ENCODE measurements at places on chromosomes 5 and 9.

GRCh38 chr5:15794052-15794985 is 294.3 kb downstream of the FBXL7 start:
- DNase-seq = peak; percentile 28

DNA sequence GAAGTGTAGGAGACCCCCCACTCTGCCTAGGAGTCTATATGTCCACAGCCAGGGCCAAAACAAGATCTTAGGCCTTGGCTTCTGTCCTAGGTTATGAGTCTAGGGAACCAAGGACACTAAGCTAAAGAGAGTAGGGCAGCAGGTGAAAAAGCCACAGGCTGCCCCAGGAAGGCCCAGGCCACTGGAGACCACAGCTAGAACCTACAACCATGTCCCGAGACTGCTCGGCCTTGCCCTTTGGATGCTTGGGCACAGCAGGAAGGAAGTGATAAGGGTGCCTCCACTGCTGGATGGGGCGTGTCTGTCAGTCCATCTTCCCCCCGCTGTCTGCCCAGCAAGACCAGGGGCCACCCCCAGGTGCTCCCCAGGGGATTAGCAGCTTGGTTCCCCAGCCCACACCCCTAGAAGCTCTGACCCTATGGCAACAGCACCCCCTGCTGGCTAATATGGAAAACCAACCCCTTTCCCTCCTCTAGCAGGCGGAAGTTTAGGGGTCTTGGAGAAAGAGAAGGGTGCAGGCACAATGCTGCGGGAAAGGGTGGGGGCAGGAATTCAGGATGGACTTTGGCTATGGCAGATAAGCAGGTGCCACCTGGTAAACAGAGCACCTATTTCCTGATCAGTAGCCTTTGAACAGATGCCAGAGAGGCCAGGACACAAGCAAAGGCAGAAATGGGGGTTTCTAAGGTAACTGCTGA is 10.5 kb upstream of the IRF1 start:
- peak; percentile 73 for DNase-seq

DNA sequence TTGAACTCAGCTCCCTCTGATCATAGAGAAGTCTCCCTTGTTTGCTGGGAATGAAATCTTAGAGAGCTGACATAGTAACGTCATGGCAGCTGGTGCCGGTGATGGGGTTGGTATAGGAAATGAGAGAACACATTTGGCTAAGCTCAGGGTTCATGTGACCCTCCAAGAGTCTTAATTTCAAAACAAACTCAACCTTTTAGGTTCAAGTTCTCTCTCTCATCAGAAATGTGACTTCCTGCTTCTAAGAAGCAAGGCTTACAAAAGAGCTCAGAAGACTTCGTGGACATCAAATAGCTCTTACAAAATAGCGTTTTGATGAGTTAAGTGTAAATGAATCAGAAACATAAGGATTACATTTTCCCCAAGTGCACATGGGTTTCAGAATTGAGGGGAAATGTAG is 97.3 kb downstream of the PAPPA start:
- DNase-seq = no peak

DNA sequence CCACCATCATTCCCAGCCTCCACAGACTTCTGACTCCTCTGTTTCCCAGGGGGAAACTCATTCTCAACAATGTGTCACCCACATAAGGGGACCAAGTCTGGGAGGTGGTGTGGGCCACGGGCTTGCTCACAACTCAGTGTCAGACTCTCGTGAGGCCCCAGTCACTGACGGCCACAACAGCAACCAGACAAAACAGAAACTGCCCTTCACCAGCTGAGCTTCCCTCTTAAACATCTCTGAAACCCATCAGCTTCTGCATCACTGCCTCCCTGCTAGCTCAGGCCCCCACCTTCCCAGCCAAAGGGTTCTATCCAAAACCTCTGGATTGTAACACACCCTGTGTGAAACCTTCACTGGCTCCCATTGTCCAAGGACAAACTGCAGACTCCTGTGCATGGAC is 273.4 kb downstream of the CDK5RAP2 start:
- DNase-seq = no peak

DNA sequence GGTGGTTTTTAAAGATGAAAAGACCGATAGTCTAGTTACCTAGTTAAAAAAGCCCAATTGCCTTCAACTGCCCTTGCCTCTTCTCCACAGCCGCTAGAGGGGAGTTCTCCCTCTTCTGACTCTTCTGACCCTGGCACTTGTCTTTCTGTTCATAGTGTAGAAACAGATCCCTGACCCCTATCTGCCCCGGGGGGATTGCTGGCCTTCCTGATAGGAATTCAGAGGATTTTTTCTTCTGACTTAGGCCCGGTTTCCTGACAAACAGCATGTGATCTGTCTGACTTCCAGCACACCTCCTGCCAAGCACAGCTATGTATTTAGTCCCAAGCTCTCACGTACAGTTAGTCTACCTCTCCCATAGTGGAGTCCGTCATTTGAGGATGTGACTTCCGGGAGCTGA is 5.0 kb upstream of the TMEM268 start:
- DNase-seq = no peak

DNA sequence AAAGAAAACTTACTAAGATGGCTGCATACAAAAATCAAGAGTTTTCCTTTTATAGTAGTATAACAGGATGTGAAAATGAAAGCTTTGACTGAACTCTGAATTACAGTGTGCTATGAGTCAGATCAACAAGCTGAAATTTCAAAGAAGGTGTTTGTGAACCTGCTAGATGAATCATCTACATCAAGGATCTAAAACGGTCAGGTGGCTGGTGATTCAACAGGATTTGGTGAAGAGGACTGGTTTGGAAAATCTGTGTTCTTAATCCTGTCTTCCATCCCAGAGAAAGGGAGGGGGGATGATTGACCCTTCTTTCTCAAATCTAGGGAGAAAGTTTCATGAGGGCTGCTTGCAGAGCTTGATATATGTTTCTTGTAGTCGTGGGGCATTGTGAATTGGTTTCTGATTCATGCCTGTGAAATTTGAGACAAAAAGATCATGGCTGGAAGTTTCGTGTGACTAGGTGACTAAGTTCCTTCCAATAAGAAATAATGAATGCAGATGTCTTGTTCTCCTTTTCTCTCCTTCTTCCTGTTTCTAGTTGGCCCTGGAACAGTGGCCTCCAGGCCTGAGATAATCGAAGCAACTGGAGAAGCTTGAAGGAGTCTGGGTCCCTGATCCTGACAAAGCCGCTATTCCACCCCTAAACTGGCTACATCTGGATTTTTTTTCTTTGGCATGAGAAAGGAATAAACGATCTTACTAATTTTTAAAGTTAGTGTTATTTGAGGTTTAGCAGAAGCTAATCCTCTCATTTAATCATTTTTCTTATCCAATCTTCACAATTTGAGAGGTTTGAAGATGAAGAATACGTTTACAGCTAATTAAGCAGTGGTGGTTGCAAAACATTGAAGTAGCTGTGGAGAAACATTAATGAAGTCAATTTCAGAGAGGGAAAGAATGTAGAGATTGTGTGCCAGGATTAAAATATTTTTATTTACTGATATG is 67.2 kb downstream of the MRPS30 start:
- peak; percentile 93 for DNase-seq

DNA sequence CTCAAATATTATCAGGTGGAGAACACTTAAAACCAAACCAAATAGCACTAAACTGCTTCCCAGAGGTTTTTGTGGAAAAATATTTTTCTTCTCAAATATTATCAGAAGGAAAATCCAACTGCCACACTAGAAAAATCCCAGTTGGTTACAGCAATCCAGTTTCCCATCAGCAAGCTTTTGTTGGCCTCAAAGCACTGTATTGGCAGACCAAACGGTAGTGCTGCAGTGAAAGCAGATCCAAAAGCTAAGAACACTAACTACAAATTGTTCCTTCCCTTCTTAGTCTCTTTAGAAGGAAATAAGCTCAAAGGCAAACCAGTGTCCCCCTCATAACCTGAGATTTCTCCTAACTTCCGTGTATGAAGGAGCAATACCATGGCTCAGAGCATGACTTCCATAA is 105.3 kb downstream of the TRIM36 start:
- no peak for DNase-seq

DNA sequence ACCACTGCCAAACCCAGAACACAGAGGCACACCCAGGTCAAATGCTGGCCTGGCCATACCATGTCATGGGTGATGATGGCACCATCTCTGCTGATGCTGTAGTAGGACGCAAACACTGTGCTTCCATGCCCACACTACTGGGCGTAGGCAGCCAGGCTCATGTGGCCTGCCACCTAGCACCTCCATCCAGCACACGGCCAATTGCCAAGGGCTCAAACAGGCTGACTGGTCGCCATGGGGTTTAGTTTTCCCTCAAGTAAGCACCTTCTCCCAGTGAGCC is 39.4 kb downstream of the BICD2 start:
- DNase-seq = no peak

DNA sequence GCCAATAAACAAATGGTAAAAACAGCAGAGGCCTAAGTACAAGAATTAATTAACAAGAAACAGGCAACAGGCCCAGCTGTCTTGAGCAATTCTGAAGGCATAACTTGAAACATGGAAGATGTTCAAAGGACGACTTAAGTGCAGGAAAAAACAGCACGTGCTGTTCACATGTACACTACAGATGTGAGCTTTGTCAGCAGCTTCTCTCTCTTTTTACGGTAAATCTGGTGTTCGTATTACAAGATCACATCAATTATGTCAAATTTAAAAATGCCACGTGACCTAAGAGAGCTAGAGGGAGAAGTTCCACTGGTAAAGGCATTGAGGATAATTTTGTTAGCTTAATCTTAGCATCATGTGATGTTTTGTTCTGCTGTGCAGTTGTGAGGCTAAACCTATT is 281.1 kb downstream of the PSAT1 start:
- no peak for DNase-seq

DNA sequence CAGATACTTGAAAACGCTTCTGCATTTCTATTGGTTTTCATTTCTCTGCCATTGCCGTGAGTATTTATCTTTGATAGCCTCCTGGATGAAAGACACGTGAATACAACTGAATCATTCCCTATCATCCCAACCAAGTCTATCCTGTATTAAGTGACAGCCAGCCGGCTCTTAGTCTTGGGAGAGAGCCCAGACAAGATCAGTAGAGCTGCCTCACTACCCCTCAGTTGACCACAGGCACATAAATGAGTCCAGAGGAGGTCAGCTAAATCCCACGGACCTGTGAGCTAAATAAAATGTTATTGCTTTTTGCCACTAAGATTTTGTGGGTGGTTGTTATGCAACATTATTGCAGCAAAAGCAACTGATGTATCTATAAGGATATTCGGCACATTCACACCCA is 639.0 kb upstream of the ACO1 start:
- no peak for DNase-seq

DNA sequence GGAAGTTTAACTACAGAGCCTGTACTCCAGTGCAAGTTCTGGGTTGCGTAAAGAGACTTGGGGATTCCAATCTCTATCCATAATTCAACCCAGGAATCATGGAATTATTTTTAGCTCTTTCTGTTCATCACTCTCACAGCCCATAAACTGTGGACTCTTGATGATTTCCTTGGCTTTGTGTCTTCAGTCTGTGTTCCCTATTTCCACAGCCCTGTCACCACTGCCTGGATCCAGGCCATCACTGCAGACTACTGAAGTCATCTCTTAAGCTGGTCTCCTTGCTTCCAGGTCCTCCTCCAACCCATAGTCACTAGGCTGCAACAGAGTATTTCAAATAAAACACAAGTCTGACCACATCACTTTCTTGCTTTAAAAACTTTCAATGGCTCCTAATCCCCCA is 211.7 kb downstream of the PLK2 start:
- DNase-seq = no peak

DNA sequence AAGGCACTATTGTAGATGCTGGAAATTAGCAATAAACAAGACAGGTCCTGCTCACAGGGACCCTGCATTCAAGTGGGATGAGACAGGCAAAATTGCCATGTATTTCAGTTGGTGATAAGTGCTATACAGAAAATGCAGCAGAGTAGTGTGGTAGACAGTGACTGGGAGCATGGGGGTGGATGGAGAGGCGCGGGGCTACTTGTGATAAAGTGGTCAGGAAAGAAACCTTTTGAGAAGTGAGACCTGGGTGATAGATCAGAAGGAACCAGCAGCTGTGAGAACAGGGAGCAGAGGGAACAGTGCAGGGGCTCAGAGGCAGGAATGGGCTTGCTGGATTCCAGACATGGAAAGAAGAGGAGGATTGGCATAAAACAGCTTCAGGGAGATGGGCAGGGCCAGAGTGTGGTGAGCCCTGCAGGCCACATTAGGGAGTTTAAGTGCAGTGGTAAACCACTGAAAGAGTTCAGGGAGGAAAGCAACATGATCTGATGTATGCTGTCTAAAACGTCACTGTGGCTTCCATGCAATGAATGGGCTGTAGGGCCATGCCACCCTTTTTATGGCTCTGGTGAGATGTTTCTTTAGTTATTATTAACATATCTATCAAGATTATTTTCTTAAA is 7.3 kb downstream of the CRHBP start:
- peak; percentile 41 for DNase-seq

DNA sequence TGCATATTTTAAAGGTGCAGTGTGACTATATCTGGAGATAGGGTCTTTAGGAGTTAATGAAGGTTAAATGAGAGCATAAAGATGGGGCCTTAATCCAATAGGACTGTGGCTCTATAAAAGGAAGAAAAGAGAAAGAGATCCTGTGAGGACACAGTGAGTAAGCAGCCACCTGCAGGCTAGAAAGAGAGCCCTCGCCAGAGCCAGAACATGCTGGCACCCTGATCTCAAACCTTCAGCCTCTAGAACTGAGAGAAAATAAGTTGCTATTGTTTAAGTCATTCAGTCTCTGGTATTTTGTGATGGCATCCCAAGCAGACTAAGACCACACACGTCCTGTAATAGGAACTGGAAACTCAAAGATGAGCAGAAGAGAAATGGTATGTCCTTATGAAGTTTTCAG is 41.0 kb downstream of the RNF180 start:
- DNase-seq = no peak

GRCh38 chr5:352639-353611 is 31.4 kb downstream of the AHRR start:
- DNase-seq = no peak

GRCh38 chr5:84058561-84058960 is 326.1 kb downstream of the EDIL3 start:
- DNase-seq = peak; percentile 4

DNA sequence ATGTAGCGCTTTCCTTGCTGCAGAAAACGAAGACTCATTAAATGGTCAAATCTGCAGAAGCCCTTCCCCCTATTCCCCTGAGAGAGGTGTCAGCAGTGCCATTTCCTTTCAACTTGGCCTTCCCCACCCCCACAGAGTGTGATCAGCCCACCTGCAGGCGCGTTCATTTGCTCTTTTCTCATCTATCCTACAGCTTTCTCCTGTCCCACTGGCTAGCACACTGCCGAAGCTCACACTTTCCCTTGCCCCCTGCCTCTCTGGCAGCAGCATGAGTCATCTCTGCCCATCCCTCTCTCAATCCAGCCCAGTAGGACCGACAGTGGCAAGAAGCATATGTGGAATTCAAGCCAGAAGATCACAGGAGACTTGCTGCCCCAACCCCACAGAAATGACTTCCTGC is 213.8 kb downstream of the FAM114A2 start:
- DNase-seq = no peak

- DNase-seq = no peak
Measured at GRCh38 chr9:84061613-84062193, 81.1 kb downstream of the RMI1 start.

DNA sequence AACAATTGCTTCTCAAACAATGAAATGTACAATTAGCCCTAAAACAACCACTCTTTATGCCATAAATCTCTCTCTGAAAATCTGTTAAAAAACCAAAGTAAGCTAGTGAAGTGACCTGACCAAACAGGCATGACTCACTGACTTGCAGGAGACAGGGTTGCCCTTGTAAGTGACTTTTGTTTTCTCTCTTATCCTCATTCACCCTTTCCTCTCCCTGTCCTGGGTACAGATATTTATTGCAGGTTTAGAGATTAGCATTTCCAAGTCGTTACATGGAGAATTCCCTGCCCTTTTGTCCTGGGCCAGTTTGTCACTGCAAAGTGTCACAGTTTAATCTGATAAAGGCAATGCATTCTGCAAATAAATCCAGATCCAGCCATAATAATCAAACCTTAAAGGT is 484.2 kb downstream of the IRX1 start:
- DNase-seq = no peak
